ENCODE measurements at places on chromosomes 6 and 20. TPM values are rescaled to one million over a fixed set of nuclear protein-coding genes. Genes with fewer than 3 reads are reported as not detected.

- no peak for DNase-seq
These were observed 126.2 kb downstream of the CD164 start for GRCh38 chr6:109255946-109256640.

DNA sequence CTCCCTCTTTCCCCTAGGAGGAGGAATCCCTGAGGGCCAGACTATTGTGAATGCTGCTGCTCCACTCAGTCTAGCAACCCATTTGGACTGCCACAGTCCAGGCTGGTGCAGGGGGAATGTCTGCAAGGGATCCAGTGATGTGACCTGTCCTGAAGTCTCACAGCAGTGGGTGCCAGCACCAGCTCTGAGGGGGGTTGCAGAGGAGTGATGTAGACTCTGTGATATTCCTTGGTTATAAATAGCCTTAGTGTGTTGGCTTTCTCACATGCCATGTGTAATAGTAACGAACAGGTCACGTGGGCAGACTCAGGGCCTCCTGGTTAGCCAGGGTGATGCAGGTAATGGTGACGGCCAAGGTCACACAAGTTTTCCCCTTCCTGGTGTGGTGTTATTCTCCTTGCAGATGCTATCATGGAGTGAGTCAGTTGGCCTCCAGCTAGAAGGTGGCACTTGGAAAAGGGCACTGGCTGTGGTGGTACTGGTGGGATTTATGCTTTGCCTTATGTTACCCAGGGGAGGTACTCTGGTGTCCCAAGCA lies 404.4 kb downstream of the UTRN start:
- DNase-seq = no peak

DNA sequence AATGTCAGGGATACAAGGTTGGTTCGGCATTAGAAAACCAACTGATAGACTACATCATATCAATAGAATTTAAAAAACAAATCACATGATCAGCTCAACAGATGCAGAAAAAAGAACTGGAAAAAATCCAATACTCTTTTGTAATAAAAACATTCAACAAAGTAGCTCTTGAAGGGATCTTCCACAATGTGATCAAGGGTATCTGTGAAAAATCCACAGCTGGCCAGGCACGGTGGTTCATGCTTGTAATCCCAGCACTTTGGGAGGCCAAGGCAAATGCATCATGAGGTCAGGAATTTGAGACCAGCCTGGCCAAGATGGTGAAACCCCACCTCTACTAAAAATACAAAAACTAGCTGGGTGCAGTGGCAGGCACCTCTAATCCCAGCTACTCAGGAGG lies 63.1 kb downstream of the ASCC3 start:
- DNase-seq = no peak

GRCh38 chr6:27575594-27576361 lies 102.9 kb upstream of the ZNF184 start:
- no peak for DNase-seq

GRCh38 chr6:131173680-131174079 lies 38.4 kb downstream of the AKAP7 start:
- no peak for DNase-seq

- no peak for DNase-seq
These were observed 70.7 kb upstream of the NOTCH4 start for GRCh38 chr6:32294566-32294965.

GRCh38 chr6:168314948-168315347 lies 4.6 kb downstream of the DACT2 start:
- no peak for DNase-seq

DNA sequence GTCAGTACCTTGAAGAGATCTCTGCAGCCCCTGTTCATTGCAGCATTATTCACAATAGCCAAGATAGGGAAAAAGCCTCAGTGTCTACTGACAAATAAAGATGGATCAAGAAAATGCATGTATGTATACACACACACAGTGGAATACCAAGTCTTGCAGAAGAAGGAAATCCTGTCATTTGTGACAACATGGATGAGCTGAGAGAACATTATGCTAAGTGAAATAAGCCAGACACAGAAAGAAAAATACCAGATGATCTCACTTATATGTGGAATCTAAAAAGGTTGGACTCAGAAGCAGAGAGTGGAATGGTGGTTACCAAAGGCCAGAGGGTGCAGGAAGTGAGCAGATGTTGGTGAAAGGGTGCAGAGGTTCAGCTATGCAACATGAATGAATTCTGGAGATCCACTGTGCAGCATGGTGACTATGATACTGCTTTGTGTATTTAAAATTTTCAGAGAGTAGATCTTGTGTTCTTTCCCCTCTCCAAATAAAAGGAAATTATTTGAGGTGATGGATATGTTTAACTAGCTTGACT lies 11.0 kb upstream of the SLC22A1 start:
- DNase-seq = no peak

GRCh38 chr6:46626228-46626909 lies 26.2 kb downstream of the CYP39A1 start:
- DNase-seq = no peak

GRCh38 chr6:17297271-17298080 lies 16.3 kb downstream of the RBM24 start:
- DNase-seq = no peak

- no peak for DNase-seq
These were observed 123.5 kb downstream of the GRM4 start for GRCh38 chr6:34022250-34022872.

DNA sequence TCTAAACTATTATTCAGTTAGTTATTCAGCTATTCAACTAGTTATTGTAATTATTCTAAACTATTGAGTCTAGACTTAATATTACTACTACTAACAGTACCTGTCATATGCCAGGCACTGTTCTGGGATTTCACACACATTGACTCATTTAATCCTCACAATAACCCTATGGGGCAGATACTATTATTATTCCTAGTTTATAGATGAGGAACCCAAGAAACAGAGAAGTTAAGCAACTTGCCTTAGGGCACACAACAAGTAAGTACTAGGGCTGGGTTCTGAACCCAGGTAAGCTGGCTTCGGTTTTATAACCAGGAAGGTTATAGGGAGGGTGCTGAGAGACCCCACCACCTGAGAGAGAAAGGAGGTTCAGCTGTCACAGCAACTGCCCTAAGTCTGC lies 7.8 kb downstream of the TEAD3 start:
- DNase-seq = no peak

- DNase-seq = no peak
These were observed 28.9 kb downstream of the FYN start for GRCh38 chr6:111844376-111844775.

- DNase-seq = no peak
These were observed 132.2 kb downstream of the OGFRL1 start for GRCh38 chr6:71420693-71421328.

DNA sequence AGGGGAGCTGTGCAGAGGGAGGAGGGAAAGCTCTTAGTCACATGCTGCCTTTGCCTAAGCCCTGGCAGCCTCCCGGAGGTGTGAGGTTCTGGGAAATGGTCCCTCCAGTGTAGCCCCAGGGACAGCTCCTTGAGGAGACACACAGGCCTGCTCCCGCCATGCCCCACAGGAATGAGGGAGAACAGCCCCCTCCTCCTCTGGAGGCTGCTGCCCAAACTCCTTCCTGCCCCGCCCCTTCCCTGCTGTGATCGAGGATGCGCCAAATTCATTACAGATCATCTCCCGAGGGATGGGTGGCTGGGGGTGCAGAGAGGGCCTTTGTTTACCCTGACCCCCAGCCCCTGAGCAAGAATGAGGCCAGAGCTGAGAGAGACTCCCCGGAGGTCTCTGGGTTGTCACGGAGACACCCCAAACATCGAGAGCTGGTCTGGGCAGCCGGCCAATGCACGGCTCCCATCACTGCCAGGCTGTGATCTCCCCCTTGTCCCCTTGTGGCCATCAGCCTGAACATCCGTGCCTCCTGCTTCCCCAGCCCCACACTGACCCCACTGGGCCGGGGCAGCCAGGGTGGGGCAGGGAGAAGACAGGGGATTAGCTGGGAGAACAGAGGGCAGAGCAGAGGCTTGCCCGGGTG lies 8.4 kb downstream of the CYP21A2 start:
- no peak for DNase-seq

GRCh38 chr20:36215778-36216177 lies 20.5 kb upstream of the AAR2 start:
- no peak for DNase-seq

- no peak for DNase-seq
These were observed 4.2 kb downstream of the SCRT2 start for GRCh38 chr20:671252-672030.

GRCh38 chr6:27830212-27830599 lies 82.0 kb downstream of the OR2B2 start:
- no peak for DNase-seq

GRCh38 chr6:20332441-20333006 lies 69.2 kb upstream of the E2F3 start:
- DNase-seq = no peak

GRCh38 chr20:7829776-7830175 lies 110.5 kb downstream of the HAO1 start:
- no peak for DNase-seq

DNA sequence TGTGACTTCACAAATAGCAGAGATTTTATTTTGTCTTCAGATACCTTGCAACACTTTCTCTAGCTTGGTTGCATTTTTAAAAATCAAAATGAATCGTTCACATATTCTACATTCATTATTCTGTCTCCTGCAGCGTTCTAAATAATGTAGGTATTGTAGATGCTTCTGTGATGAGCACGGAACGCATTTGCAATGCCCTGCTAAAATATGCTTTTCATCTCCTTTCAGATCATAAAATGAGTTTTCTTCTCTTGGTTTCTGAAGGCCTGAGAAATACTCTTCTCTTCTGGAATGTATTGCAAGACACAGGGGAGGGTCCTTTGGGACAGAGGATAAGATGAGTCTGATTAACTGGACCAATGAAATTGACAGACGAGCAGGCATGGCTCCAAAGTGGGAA lies 390.7 kb downstream of the PREX1 start:
- DNase-seq = no peak

GRCh38 chr20:59006167-59006863 lies 739 bp downstream of the CTSZ start:
- peak; percentile 22 for DNase-seq

GRCh38 chr6:46882645-46883044 lies 39.1 kb downstream of the ADGRF5 start:
- no peak for DNase-seq

DNA sequence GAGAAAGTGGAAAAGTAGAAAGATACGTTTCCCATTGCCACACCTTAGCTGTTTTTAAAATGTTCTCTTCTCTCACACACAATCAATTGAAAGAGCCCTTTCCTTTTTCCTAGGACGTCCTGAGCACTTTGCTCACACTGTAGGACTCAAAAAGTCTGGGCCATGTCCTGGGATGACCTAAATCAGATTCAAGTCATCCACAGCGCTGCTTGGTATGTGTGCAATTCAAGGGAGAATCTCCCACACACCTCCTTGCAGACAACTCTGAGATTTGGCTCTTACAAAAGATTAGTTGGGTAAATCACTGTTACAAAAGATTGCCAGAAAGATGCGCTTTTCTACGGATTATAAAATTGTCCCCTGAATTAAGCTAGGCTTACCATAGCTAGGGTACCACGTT lies 130.1 kb downstream of the RNASET2 start:
- DNase-seq = no peak

- DNase-seq = no peak
These were observed 96.1 kb upstream of the ARMC2 start for GRCh38 chr6:108751851-108752732.

DNA sequence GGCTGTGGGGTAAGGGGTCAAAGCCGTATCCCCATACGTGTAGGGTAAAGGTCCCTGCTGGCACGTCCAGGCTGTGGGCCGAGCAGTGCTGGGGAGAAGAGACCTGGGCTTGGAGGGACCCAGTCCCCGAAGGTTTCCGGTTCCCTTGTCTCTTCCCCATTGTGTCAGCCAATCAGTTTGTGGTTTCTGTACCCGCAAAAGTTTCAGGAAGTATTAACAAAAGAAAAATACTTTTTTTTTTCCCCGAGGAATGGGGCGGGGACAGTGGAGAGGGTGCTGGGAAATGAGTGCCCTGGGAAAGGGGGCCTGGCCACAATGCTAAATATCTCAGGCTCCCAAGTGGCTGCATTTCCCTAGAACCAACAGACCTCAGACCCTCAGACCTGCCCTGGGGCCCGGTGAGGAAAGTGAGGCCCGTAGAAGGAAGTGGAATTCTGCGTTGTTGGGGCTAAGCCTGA lies 15.2 kb upstream of the AMD1 start:
- DNase-seq = no peak

DNA sequence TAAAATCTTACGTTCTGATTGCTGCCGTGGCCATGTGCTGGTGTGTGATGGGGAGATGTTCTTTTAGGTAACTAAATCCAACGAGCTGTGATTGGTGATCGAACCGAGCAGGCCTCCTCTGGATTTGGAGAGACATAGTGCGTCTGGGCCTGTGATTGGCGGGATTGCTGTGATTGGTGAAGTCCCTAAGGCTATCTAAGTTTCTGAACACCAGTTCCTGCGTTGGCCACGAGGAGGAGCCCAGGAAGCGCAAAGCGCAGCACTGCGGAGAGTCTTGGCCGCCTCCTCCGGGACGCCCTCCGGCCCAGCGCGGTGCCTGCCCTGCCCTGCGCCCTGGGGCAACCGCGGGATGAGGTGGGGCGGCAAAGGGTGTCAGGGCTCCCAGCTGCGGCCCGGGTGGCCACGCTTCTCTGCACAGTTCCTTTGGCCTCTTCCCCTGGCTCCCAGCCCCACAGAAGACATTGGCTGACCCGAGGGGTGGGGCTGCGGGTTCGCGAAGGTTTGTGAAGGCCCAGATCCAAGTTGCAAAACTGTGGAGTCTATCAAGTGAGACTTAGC lies 33.0 kb downstream of the HNF4A start:
- DNase-seq = peak; percentile 57

- DNase-seq = no peak
These were observed 136.5 kb downstream of the RIMS1 start for GRCh38 chr6:72022830-72023229.

DNA sequence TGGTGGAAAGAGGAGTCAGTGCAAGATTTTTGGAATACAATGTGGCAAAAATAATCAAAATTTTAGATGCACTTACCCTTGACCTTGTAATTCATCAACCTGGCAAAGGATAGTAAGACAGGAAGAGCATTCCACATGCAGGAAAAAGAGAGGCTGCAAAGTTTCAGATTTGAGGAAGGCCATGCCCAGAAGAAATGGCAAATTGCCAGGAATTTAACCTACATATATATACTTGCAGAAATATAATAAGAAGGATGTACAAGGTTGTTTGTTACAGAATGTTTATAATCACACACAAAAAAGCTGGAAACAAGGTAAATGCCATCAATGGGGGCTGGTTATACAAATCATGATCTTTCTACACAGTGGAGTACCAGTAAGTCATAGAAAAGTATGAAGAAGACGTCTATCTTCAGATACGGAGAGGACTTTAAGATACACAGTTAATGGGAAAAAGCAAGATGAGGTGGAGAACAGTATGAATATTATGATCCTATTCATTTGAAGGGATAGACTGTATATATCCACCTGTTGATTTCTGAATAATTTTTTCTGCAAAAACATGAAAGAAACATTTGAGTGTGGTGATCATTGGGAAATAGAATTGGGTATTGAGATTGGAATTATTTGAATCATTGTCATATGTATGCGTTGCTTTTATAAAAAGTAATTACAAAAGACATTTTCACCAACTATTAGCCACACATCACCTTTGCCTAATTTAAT lies 253.8 kb downstream of the TBC1D7 start:
- DNase-seq = no peak

- no peak for DNase-seq
These were observed 122.3 kb downstream of the NKAIN2 start for GRCh38 chr6:123925842-123926399.

GRCh38 chr20:19113343-19113930 lies 99.0 kb upstream of the SLC24A3 start:
- DNase-seq = no peak

Gene NR2E1
- not detected for total RNA-seq

Gene LY6G6F
- not detected for total RNA-seq

Gene PCNA
- total RNA-seq = 33.0 TPM

Gene SLC26A8
- total RNA-seq = not detected

Gene KHDC1
- total RNA-seq = 0.71 TPM

Gene TRIM40
- not detected for total RNA-seq

Measured in CD4-positive, alpha-beta T cell (primary cell).